ENCODE measurements at places on chromosomes 12 and 14. TPM values are rescaled to one million over a fixed set of nuclear protein-coding genes. Genes with fewer than 3 reads are reported as not detected.

The SYNDIG1L gene
- total RNA-seq = under 0.01 TPM

The FAM161B gene
- total RNA-seq = 4.6 TPM

The KRT71 gene
- not detected for total RNA-seq

The OR6C6 gene
- total RNA-seq = not detected

The TMEM30B gene
- total RNA-seq = 0.86 TPM

The DGLUCY gene
- 44.7 TPM for total RNA-seq

The PRR4 gene
- 1.2 TPM for total RNA-seq

The CCDC196 gene
- not detected for total RNA-seq

The PLEKHG7 gene
- not detected for total RNA-seq

The TAS2R30 gene
- total RNA-seq = 7.5 TPM

The MYO1A gene
- 0.53 TPM for total RNA-seq

The KCNMB4 gene
- total RNA-seq = 1.6 TPM

The RFX4 gene
- not detected for total RNA-seq

The TBX5 gene
- total RNA-seq = 2.0 TPM

The SMCO2 gene
- total RNA-seq = 0.40 TPM

The KRT79 gene
- total RNA-seq = not detected

The KCNJ8 gene
- 9.1 TPM for total RNA-seq

The AJUBA gene
- total RNA-seq = 43.2 TPM

The MUCL1 gene
- total RNA-seq = not detected

The PPFIA2 gene
- total RNA-seq = 2.6 TPM

The MIP gene
- total RNA-seq = 0.13 TPM

The HCAR1 gene
- 0.17 TPM for total RNA-seq

The INHBC gene
- total RNA-seq = not detected

The RPL10L gene
- not detected for total RNA-seq

The RNASE9 gene
- total RNA-seq = not detected

The RNF212B gene
- total RNA-seq = not detected

The MANSC1 gene
- total RNA-seq = 3.9 TPM
